Hematopoietic multipotent progenitor cell treated with erythropoietin and hydrocortisone succinate and interleukin-3 and kit ligand, for 6 days (in vitro differentiated cells): ENCODE measurements at places on chromosomes 7 and 10.
A peak's percentile ranks its signal among the peaks of the same experiment; 100 is the strongest.

DNA sequence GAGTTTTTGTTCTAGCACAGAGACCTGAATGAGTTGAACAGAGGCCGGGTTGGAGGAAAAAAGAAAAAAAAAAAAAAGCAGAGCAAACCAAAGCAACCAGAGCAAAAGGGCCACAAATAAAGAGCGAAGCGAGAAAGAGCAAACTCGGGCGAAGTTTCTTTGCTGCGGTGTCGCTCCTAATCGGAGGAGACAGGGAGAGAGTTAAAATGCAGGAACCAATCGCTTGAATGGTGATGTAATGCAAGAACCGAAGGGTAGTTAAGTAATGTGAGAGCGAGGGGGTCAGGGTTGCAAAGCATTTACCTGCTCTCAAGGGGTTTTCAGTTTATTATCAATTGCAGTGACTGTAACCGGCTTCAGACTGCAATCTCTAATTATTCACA, 271.7 kb downstream of the TRIL start:
- DNase-seq = peak; percentile 25

DNA sequence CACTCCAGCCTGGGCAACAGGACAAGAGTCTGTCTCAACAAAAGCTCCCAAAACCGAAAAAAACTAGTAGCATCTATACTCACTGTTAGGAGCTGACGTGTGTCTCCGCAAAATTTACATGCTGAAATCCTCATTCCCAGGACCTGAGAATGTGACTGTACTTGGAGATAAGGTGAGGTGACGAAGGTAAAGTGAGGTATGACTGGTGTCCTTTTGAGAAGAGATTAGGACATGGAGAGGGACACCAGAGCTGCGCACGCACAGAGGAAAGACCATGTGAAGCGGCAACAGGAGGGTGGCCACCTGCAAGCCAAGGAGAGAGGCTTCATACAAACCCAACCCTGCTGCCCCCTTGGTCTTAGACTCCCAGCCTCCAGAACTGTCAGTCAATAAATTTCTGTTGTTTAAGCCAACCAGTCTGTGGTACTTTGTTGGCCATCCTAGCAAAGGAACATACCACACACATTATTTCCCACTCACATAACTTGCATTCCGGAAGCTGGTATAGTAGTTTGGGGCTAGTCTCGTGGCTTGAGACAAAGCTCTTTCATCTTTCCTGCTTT, 1154.0 kb upstream of the CELF2 start:
- DNase-seq = no peak

- DNase-seq = no peak
Measured at GRCh38 chr10:679556-679955, 9.9 kb downstream of the DIP2C start.

DNA sequence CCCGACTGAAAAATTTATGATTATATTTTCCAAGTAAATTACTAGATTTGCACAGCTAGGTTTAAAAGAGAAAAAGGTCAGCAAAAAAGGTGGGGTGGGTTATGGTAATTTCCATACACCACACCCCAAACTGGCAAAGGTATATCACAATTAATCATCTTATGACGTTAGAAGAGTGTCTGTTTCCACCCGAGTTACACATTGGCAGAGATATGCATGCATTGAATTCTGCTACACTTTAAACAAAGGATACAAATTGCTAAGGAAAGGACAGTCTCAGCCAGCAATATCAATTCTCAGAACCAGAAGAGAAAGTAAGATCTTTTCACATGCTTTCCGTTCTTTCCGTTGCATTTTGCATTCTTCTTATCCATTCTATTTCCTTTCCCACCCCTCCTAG, 843.3 kb downstream of the GATA3 start:
- DNase-seq = no peak

DNA sequence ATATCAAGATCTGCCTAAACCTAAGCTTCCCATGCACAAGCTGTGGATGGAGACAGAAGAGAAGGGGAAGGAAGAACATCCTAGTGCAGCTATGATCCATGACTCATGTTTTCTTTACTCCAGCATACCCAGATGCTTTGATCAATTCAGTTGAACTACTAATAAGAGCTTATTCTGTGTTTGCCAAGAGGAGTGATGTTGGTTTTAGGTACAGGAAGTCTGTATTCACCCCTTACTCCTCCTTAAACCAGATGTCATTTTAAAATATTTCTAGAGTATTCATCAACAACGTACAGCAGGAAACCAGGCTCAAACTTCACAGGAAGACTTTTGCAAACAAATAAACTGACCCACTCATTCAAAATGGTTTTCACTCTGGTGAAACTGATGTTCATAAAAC, 29.2 kb downstream of the PANK1 start:
- no peak for DNase-seq

GRCh38 chr10:69747179-69747578, 54.5 kb upstream of the COL13A1 start:
- DNase-seq = no peak

DNA sequence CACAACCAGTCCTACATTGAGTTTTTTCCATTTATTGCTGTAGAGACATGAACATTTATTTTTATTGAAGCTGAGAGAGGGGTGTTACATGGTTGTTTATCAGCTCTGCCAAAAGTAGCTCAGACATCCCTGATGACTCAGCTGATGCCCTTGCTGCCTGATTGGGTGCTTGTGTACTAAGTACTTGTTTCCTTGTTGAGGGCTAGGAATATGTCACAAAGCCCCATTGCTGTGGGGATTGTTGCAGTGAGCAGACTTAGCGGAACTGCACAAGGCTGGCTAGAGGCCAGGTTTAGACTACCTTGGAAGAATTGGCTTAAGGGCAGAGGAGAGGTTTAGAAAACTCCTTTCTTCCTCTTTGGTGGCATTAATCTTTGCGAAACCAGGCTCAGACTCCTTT, 110.6 kb downstream of the AUTS2 start:
- DNase-seq = peak; percentile 75
